ENCODE measurements at places on chromosomes 2 and 18.
A peak's percentile ranks its signal among the peaks of the same experiment; 100 is the strongest.

- peak; percentile 57 for DNase-seq
These were observed 4.7 kb downstream of the CDK5R2 start for GRCh38 chr2:218964041-218964771.

- no peak for DNase-seq
These were observed 5.6 kb downstream of the DES start for GRCh38 chr2:219423652-219424377.

DNA sequence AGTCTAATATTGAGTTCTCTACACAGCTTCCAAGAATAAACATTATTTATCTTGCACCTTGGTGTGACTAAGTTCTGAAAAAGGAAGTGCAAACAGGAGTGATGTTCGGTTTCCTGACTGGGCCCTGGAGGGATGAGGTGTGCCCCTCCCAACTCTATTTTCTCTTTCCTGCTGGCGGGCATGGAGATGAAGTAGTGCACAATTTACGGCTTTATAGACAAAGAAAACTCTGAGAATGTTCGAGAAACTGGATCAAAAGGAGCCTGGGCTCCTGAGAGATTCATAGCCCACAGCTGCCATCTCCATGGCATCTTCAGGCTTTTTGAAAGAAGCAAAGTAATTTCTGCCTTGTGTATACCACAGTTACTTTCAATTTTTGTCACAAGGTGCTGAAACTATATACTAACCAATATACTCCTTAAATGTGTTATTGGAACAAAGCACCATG lies 22.3 kb downstream of the LRATD1 start:
- DNase-seq = peak; percentile 54

DNA sequence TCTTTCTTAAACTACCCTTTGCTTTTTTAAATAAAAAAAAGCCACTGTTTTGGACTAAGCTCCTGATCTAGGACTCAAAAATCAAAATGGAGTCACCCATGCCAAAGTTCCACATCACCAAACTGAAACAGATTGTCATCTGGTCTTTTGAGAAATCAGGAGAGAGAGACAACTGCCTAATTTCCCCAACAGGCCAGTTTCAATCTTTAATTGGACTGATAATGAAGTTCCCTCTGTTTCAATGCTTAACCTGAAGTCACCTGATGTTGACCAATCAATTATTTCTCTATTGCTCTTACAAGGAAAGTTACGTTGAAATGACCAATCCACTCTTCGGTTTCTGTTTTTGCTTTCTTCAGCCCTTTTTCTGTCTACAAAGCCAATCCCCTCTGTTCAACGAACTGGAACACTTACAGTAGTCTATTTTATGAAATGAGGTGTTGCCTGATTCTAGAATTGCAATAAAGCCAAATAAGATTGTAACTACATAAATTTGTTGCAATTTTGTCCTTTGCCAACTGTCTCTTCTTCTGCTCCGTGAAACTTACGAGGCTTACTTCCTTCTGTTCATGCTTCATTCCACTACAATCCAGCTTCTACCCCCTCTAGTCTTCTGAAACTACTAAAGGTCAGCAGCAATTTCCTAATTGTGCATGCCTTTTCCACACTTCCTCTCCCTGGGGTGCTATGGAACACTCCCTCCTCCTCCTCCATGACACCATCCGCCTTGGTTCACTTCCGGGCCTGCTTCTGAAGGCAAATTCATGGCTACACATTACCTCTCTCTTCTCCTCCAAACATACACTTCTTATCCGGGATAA lies 95.2 kb upstream of the CD302 start:
- DNase-seq = no peak

DNA sequence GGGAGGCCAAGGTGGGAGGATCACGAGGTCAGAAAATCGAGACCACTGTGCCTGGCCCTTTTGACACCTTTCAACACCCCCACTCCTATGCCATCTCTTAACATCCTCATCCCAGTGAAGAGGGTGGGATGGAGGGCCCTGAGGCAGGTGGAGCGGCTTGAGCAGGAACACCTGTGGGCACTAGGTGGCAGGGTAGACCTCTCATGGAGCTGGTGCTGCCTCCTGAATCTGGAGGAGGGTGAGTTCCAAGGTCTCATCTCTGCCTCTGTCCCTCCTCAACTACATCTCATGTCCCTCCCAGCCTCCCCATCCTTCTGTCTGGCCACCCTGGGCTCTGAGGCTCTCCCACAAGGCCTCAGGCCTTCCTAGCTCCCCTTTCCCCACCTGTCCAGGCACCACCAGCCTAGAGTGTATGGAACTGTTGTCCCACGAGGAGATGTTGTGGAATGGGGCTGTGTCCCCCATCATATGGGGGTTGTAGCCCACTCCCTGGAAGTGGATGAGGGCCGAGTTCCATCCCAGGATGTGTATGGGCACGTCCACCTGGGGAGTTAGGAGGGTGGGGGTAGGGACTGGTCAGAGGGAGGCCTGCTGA lies 17.0 kb upstream of the CRYBA2 start:
- no peak for DNase-seq

All from spinal cord (tissue), 10 donors.